ENCODE measurements at places on chromosomes 16 and 17.
A peak's percentile ranks its signal among the peaks of the same experiment; 100 is the strongest.

DNA sequence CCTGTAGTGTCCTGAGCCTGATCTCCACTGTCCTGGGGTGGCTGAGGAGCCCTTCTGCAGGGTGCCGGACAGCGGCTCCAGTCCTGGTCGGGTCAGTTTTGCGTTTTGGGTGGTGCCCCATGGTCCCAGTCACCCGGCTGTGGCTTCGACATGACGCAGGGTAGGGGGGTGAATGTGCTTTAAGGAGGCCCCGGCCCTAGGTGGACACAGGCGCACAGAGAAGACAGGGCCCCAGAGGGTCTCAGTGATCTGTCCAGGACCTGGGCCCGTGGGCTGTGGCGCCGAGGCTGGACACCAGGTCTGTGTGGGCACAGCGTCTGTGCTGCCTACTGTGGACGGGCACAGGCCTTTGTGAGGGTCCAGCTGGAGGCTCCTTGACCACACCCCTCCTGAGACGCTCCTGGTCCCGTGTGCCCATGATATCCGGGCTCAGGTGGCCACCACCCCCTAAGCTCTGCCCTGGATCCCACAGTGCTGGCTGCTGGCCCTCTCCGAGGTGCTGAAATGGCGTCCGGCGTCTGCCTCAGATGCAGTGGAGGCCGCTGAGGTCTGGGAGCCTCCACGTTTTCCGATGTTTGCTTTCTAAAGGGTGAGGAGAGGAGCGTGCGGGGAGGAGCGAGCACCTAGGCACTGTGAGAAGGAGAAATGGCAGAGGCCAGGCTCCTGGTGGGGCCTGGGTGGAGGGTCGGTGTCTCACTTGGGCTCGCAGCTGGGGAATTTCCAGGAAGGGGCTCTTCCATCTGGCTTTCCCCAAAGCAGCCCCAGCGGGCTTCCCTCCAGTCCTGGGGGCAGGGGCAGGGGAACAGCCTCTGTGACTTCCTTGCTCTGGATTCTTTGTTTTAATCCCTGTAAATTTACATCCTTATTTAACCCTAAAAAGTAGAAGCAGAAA lies 56.1 kb upstream of the ACSF3 start:
- DNase-seq = no peak

- no peak for DNase-seq
Measured at GRCh38 chr16:87369796-87370719, 13.5 kb downstream of the FBXO31 start.

GRCh38 chr17:35011671-35012216 lies 31.4 kb downstream of the LIG3 start:
- peak; percentile 5 for DNase-seq

GRCh38 chr16:74825941-74826340 lies 51.3 kb upstream of the FA2H start:
- DNase-seq = no peak

Data from NCI-H1105 treated with DMSO at 0.1 percent for 48 hours (cell line).